LHCN-M2 (cell line): ENCODE measurements at places on chromosomes 4 and X. TPM values are rescaled to one million over a fixed set of nuclear protein-coding genes. Genes with fewer than 3 reads are reported as not detected.
A peak's percentile ranks its signal among the peaks of the same experiment; 100 is the strongest.

PALLD gene
- 143 and 176 TPM in 2 replicates for total RNA-seq

DNA sequence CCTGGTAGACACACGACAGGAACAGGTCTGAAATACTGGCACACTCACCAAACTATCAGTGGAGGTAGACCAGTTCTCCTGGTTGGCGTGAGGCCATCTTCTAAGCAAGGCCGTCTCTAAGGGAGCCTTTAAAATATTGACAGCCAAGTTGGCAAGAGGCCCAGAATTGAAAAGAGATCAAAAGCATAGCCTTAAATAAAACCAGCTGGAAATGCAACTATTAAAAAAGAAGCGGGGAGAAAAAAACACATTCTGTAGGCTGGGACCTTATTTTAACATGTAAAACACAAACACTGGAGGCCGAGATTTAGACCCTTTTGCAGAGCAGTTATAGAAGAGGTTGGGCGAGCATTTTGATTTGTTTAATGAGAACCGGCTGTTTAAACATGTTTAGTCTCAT is 233.0 kb upstream of the CLNK start:
- no peak for DNase-seq

- no peak for DNase-seq
Observed at GRCh38 chr4:122334828-122335227, 44.0 kb upstream of the ADAD1 start.

DNA sequence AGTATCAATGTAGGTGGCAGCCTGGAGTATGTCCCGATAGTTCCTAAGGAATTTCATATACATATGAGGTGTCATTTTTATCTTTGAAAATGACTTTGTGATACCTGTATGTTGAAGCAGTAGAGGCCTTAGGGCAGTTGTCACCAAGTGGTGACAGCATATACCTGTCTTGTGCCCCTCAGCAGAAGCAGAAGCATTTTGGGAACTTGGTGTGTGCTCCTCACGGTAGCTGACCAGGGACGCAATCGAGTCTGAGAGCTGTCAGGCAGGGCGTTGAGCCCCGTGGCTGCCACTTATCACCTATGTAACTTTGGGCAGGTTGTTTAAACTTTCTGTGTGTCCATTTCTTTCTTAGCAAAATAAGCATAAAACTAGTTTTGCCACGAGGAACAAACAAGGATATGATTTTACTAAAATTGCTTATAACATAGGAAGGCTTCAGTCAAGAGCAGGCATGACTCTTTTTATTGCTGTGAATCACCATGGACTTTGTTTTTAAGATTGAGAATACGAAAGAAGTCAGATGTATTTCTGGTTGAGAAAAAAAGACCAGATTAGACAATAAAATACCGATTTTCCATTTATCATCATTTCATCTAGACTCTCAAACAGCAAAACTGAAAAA is 161.5 kb downstream of the CPE start:
- no peak for DNase-seq

CLTRN gene
- not detected in 2 replicates for total RNA-seq

- no peak for DNase-seq
Observed at GRCh38 chr4:45939056-45939455, 184.8 kb downstream of the GABRG1 start.

SRPK3 gene
- total RNA-seq = 0.45 and 1.3 TPM in 2 replicates

DNA sequence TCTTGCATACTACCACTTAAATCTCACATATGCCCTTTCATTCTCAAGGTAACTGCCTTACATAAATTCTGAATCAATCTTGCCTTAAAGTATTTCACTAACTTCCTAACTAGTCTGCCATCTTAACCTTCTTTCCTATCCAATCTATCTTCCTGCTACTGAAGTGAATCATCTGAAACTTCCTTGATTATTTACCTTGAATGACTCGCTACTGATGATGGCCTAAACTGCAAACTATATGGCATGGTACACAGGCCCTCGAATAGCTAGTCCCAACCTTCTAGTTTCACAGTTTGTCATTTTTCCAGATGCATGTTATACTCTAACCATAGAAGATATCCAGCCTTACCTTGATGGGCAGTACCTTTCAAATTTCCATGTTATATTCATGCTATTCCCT is 19.9 kb downstream of the PHKA1 start:
- no peak for DNase-seq

PPP2R2C gene
- 0.98 and 1.3 TPM in 2 replicates for total RNA-seq

CENPE gene
- 43.9 and 53.7 TPM in 2 replicates for total RNA-seq

- peak; percentile 20 for DNase-seq
Observed at GRCh38 chrX:40099055-40099958, 1.5 kb upstream of the BCOR start.

PDHA2 gene
- not detected in 2 replicates for total RNA-seq

GRCh38 chr4:108008721-108009120 is 19.0 kb downstream of the HADH start:
- DNase-seq = peak; percentile 33

GRCh38 chr4:8409264-8410065 is 31.1 kb downstream of the ACOX3 start:
- peak; percentile 41 for DNase-seq

GRCh38 chrX:12308420-12308819 is 170.1 kb downstream of the FRMPD4 start:
- DNase-seq = no peak

GRCh38 chr4:164424846-164425245 is 329.1 kb upstream of the SMIM31 start:
- no peak for DNase-seq

- no peak for DNase-seq
Observed at GRCh38 chr4:159506801-159507517, 404.1 kb downstream of the RAPGEF2 start.

DNA sequence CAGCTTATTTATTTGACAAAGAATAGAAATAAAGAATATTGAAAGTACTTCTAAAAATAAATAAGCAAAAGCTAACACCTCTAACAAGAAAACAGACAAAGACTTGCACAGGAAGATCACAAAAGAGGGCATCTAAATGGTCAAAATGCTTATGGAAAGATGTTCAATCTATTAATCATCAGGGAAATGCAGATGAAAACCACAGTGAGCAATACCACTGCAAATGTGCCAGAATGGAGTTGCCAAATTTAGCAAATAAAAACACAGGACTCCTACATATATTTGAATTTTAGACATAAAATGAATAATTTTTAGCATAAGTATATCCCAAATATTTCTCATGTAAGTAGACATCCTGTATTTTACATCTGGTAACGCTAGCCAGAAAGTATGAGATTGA is 56.1 kb upstream of the HPGD start:
- DNase-seq = peak; percentile 60

- DNase-seq = no peak
Observed at GRCh38 chrX:1464971-1465285, 12.2 kb upstream of the ASMTL start.

GRCh38 chrX:17376431-17377077 is 1.6 kb downstream of the NHS start:
- DNase-seq = no peak

DNA sequence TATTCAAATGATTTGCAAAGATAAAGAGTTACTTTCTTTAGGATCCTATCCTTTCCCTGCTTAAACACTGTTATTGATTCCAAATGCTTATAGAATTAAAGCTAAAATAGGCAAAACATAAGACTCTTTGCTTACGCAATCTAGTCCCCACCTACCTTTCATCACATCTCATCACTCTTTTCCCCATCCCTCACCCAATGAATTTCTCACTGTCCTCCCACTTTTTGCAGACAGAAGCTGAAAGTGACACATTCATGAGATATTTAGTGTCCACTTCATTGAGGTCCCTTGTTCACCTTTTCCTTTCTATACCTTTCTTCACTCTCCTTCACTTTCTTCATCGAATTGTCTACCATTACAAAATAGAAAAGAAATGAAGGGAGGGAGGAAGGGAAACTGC is 424 bp downstream of the SATL1 start:
- DNase-seq = no peak

CDKL2 gene
- 0.06 and 1.0 TPM in 2 replicates for total RNA-seq

HPRT1 gene
- 8.8 and 9.0 TPM in 2 replicates for total RNA-seq

DNA sequence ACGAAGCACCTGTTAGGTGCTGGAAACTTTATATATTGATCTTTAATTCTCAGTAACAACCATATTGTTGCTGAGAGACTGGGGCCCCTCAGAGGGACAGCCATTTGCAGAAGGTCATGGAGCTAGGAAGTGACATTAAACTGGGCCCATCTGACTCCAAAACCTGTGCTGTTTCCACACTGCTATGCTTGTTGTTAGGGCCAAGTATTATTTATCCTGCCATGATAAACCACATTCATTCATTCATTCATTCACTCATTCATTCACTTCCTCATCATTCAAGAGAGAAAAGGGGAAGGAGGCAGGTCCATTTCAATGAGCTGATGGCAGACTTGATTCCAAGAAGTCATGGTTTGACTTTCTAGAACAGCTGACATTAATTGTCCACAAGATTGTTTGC is 237.4 kb downstream of the STIM2 start:
- no peak for DNase-seq

DNA sequence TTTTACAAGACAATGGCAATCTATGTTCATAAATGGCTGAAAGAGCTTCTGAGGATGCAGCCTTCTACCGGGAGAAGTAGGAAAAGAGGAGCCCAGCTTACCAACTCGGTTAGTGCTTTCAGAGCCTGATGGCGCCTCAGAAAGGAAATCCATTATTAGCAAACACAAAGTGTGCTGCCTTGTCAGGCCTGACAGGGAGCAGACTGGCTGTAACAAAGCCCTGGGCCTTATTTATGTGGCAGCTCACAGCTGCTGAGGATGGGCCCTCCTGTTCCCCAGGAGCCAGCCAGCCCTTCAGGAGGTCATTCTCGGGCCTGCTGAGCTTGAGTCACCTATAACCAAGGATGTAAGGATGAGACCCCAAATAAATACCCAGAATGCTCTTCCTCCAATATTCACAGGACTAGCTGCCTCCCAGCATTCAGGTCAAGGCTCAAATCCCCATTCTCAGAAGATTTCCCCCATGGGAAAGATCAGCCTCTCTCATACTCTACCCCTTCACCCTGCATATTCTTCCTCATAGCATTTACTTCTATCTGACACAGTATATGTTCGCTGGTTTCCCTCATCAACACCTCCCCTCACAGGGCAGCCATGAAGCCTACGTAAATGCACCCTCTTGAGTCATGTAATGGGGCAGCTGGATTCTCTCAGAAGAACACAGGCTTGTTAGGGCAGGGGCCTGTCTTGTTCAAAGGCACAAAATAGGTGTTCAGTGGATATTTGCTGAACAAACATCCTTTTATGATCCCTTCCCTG is 227.0 kb upstream of the RASGEF1B start:
- DNase-seq = no peak

GRCh38 chr4:123603165-123603564 is 206.6 kb downstream of the SPRY1 start:
- peak; percentile 76 for DNase-seq

DNA sequence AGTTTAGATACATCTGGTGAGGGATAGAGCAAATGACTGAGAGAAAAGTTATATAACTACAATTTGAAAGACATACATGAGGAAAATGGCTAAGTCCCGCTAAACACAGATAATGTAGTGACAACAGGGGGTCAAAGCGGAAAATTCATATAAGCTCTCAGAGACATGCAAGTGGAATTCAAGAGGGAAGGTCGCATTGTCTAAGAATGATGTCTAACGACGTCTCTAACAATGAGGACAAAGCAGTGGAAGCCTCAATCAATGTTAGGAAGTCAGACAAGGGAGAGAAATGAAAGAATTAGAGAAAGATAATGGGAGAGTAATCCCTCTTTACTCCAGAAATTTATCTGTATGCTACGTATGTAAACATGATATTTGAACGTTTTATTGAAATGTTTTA is 113.4 kb downstream of the ANTXR2 start:
- DNase-seq = no peak

KCTD8 gene
- not detected in 2 replicates for total RNA-seq

- DNase-seq = no peak
Observed at GRCh38 chr4:4356106-4357041, 30.5 kb upstream of the NSG1 start.

SPON2 gene
- 0.58 and 1.1 TPM in 2 replicates for total RNA-seq

RAB41 gene
- not detected in 2 replicates for total RNA-seq

GRCh38 chr4:18034099-18034498 is 12.5 kb upstream of the LCORL start:
- no peak for DNase-seq

DNA sequence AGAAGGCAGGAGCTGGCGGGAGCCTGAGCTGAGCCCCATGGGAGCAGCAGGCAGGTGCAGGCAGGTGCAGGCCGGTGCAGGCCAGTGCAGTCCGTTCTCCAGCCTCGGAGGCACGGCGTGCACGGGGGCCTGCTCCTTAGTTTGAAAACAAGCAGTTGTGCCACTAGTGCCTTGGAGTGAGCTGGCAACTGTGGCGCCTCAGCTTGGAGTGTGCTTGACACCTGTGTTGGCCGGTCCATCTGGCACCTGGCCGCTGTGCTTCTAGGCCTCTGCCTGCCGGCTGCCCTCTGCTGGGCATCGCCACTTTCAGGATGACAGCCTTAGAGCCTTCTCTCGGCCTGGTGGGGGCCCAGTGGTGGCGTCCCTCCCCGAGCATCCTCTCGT is 47.9 kb downstream of the RGS12 start:
- DNase-seq = no peak

PARM1 gene
- total RNA-seq = 1.2 and 2.0 TPM in 2 replicates

- no peak for DNase-seq
Observed at GRCh38 chr4:165379678-165380064, 863 bp downstream of the CPE start.

GRCh38 chr4:58760737-58761136 is 1650.6 kb upstream of the IGFBP7 start:
- DNase-seq = no peak

- no peak for DNase-seq
Observed at GRCh38 chrX:13293700-13294099, 26.2 kb downstream of the ATXN3L start.

ALB gene
- total RNA-seq = not detected in 2 replicates

FAM149A gene
- total RNA-seq = 1.3 and 1.6 TPM in 2 replicates

GRCh38 chrX:44203791-44204190 is 139.7 kb downstream of the EFHC2 start:
- no peak for DNase-seq

STAP1 gene
- not detected in 2 replicates for total RNA-seq

PAGE5 gene
- not detected in 2 replicates for total RNA-seq

DNA sequence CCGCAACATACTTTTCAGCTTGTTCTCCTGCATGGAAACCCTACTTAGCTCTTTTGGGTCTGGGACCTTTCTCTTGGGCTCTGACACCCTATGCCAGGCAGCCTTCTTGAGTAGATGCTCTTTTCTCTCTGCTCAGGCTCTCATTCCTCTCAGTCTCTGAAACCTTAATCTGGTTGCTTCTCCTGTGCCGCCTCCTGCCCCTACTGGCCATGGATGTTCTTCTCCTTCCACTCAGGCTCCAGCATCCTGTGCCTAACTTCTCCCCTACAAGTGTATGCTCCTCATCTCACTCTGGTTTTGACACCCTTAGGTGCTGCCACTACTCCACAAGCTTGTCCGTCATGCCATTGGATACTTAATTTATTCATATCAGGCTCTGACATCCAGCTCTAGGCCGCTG is 15.2 kb downstream of the BLTP1 start:
- DNase-seq = no peak

CPZ gene
- 2.8 and 4.1 TPM in 2 replicates for total RNA-seq

DNA sequence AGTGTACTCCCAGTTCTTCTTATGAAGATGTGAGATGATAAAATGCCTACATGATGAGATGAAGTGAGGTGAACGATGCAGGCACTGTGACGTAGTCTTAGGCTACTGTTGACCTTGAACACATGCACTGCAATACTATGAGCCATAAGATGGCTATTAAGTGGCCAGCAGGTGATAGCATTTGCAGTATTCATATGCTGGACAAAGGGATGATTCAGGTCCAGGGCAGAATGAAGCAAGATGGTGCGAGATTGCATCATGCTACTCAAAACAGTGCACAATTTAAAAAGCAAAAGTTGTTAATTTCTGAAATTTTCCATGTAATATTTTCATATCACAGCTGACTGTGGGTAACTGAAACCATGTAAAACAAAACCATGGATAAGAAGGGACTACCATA is 781.4 kb downstream of the PCDH18 start:
- peak; percentile 47 for DNase-seq

IL21 gene
- not detected in 2 replicates for total RNA-seq
